Activated T-cell treated with anti-CD3 and anti-CD28 coated beads for 24 hours (primary cell): ENCODE measurements at places on chromosomes 7 and 10.

DNA sequence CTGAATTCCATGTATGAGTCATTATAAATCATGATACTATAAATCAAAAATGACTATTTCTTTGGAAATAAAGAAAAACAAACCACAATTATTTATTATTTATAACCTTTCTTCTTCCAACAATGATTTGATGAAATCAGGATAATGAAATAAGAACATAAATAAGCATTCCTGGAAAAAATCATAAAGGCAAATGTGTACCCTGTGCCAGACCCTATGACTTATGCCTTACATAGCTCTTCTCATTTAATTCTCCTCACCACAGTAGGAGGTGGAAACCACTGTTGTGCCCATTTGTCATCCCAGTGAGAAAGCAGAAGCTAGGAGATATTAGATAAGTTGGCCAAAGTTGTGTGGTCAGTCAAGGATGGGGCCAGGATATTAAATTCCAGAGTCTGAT is 255.1 kb downstream of the DOCK4 start:
- no peak for DNase-seq

DNA sequence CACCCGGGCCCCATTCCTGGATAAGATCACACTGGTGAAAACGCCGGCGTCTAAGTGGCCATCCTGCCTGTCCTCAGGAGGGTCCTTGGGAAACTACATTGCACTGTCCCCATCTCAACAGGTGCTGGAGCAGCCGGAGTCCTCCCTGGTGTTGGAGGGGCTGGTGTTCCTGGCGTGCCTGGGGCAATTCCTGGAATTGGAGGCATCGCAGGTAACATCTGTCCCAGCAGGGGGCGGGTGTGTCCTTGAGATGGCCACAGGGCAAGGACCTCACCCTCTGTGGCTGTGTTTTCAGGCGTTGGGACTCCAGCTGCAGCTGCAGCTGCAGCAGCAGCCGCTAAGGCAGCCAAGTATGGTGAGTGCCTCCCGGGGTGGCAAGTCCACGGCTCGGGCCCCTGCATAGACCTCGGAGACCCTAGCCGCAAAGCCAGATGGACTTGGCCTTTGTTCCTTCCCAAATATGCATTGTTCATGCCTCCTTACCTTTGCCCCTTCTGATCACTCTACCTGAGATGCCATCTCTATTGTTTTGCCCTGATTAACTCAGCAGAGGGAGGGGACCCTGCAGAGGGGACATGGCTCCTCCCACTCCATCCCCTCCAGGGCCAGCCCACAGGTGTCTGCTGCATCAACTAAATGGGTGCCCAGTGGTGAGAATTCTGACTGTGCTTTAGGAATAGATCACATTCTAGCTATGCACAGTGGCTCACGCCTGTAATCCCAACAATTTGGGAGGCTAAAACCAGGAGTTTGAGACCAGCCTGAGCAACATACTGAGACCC is 23.8 kb downstream of the ELN start:
- no peak for DNase-seq

GRCh38 chr10:124601016-124601415 is 139.4 kb downstream of the LHPP start:
- DNase-seq, result no peak

- no peak for DNase-seq
Observed at GRCh38 chr10:98644466-98644865, 197.7 kb upstream of the HPS1 start.

- DNase-seq, result no peak
Observed at GRCh38 chr7:42982604-42983115, 50.5 kb downstream of the MRPL32 start.
